Activated T-cell treated with anti-CD3 and anti-CD28 coated beads, Interleukin-2, amount 50 U/mL, for 48 hours (primary cell): ENCODE measurements at places on chromosomes 5 and 9.

GRCh38 chr5:128009403-128009802 is 74.2 kb upstream of the SLC12A2 start:
- DNase-seq: no peak

DNA sequence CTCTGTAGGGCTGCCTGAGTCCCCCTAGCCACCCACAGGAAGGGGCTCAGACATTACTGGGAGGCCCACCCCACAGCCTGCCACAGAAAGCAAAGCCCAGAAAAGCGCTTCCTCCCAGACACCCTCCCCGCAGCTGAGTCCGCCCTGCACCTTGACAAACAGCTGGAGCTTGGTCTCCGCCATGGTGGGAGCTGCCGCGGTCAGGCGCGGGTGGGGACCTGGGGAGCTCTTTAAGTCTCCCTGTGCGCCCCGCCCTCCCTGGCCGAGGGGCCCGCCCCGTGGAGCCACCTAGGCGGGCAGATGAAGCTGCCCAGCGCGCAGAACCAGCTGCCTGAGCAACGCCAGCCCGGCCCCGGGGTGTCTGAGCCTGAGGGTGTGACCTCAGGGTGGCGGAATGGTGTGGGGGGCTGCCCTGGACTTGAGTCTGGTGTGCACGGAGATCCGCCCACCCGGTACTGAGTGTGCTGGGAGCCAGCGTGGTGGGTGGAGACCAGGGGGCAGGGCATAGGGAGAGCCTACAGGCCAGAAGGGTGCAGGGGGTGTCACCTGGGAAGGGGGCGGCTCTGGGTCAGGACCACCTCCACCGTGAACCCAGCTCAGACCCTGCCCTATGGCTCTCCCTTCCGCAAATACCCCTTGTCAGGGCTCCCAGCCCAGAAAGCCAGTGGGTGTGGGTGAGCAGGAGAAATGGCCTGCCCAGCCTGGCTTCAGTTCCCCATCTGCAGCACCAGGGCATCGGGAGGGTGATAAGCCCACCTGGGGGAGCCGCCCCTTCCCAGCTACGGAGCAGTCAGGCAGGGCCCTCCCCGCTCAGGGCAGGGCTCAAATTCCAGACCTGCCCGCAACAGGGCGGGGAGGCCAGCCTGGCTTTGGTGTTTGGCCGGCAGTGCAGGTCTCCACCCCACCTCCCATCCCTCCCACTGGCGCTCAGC is at the start of gene CLIC3:
Gene CLIC3 (minus strand): TSS at position 208 of the 932 bp plus-strand sequence. CDS start 25 bp downstream, at position 183.
- DNase-seq: peak; percentile 56

- DNase-seq: no peak
These were observed 654.5 kb downstream of the CETN3 start for GRCh38 chr5:89755024-89755423.

GRCh38 chr5:82424211-82424610 is 146.1 kb upstream of the RPS23 start:
- DNase-seq: no peak

DNA sequence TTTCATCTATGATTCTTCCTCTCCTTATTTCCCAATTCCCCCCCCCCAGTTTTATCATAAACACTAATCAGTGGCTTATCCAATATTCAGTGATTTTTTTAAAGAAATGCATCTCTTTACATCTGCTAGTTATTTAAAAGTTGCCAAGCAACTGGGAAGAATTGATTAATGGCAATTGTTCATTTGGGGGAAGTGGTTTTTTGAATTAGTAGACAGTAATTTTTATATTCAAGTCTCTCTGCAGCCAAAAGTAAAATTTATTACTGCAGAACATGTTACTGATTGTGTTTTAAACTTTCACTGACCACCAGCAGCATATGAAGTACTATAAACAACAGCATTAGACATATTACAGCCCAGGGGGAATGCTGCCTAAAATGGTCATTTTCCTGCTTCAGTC is 308.8 kb upstream of the NREP start:
- no peak for DNase-seq

DNA sequence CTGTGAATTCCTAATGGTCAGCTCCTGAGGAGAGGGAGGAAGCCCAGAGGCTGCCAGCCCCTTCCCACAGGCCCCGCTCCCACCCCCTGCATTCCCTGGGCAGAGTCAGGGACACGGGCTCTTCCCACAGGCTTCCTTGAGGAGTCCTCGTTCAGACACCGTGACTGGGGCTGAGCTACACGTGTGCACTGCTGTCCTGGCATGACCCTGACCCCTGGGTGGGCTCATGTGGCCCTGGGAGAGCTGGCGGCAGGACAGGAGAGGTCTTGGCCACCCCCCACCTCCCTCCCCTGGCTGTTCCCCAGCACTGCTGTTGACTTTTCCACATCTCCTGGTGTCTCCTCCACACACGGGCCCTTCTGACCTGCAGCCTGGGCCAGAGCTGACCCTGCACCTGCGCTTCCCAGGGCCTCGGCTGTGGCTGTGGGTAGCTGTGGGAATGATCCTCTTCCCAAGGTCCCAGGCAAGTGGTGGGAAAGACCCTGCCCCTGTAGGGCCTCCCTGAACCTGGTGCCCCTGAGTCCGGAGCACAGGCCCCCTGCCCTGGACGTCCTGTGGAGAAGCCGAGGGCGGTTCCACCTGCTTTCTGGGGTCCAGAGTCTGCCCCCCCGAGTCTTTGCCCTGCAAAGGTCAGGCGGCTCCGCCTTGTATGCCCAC is 56.5 kb upstream of the NKD2 start:
- peak; percentile 7 for DNase-seq

DNA sequence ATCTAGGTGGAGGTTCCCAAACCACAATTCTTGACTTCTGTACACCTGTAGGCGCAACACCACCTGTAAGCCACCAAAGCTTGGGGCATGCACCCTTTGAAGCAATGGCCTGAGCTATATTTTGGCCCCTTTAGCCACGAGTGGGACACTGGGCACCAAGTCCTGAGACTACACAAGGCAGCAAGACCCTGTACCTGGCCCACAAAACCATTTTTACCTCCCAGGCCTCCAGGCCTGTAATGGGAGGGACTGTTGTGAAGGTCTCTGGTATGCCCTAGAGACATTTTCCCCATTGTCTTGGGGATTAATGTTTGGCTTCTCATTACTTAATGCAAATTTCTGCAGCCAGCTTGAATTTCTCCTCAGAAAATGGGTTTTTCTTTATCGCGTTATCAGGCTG is 24.6 kb upstream of the FAM151B start:
- no peak for DNase-seq

GRCh38 chr9:120916991-120917880 is 9.4 kb downstream of the TRAF1 start:
- no peak for DNase-seq

DNA sequence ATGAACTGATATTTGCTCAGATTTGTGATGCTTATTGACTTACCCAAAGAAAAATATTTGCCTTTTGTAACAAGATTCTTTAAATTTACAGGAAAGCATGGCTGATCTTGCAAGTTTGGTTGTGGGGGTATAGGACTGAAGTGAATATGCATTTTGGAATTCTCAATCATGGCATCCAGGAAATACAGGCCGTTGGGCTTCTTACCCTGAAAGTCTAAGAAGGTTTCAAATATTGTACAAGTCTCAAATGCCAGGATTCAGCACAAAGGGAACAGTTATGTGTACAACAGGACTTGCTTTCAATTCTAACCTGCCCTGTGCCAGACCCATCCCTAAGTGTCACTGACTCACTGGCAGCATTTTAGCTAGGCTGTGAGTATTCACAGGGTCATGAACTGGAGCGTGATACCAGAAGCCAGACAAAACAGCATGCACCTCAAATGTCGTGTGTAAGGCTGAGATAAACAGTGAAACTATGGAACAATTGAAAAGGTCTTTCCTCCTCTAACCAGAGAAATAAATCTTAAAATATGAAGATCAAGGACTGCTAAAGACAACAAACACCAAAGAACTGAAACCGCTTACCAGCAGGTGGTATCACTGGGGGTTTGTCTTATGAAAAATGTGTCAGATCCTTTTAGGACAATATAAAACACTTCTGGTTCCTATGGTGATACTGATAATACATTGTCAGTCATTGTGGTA is 168.6 kb upstream of the RGMB start:
- DNase-seq: no peak

- no peak for DNase-seq
These were observed 4.9 kb upstream of the FYB1 start for GRCh38 chr5:39224196-39224761.

DNA sequence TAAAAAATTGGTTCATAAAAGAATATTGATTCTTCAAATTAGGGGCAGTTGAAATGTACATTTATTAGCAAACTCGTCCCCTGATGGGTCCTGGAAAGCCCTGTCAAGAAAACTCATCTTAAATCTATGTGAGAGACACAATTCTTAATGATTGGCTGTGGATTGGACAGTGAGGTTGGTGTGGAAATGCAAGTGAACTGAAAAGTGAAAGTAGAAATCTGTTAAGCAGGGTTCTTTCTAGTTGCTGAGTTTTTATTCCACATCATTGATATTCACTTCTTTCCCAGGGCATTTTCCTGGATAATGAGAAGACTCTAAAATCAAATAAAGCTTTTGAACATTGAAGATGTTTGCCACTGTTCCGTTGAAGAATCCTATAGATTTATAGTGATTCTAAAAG is 292.4 kb downstream of the MAST4 start:
- no peak for DNase-seq

DNA sequence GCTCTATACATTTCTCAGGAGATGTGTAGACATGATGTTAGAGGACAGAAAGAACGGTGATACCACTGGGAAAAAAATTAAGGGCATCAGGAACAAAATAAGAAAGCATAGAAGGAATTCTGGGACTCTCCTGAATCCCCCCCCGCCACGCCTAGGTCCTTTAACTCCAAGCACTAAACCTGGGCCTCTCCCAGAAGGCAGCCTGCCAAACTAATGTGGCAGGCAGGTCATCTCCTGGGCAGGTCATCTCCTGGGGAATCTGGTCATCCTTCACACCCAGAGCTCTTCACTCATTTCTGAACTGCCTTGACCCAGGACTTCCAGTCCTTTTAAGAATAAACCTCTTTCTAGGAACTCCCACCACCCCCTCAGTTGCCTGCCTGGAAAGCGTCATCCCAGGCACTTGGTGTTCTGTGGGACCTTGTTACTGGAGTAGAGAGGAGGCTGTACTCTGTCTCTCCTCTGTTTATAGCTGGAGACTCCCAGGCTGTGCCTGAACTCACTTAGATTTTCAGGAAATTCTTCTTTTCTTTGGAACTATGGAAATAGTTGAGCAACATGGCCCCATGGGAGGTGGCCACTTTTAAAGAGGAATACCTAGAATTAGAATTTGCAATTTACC is 24.1 kb downstream of the PSAT1 start:
- DNase-seq: no peak

DNA sequence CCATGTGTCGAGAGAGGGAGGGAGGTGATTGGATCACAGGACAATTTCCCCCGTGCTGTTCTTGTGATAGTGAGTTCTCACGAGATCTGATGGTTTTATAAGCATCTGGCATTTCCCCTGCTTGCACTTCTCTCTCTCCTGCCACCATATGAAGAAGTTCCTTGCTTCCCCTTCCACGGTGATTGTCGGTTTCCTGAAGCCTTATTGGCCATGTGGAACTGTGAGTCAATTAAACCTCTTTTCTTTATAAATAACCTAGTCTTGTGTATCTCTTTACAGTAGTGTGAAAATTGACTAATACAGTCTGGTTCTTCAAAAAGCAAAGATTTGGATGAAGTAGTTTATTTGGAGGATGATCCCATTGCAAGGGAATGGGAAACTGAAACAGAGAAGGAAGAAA is 11.3 kb upstream of the MIER3 start:
- DNase-seq: no peak

- no peak for DNase-seq
These were observed 99.2 kb downstream of the LPAR1 start for GRCh38 chr9:110939047-110939446.

- peak; percentile 64 for DNase-seq
These were observed 586 bp downstream of the HMGXB3 start for GRCh38 chr5:150000990-150001659.

- DNase-seq: no peak
These were observed 14.8 kb downstream of the ODF2 start for GRCh38 chr9:128470560-128470959.

- no peak for DNase-seq
These were observed 65.0 kb downstream of the NSUN2 start for GRCh38 chr5:6567835-6568234.

DNA sequence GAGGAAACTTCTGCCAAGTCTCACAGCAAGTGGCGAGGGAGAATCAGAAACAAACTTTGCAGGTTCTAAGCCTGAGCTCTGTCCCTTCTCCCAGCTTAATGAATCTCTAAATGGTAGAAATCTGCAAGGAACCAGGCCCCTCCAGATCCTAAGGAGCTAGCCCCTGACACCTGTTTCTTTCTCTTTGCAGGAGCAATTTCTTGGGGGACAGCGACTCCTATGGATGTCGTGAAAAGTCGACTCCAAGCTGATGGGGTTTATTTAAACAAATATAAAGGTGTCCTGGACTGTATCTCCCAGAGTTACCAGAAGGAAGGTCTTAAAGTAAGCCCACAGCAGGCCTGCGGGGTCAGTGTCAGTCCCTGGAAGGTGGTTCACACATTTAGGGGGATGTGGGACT is 21.8 kb downstream of the IL9 start:
- no peak for DNase-seq

DNA sequence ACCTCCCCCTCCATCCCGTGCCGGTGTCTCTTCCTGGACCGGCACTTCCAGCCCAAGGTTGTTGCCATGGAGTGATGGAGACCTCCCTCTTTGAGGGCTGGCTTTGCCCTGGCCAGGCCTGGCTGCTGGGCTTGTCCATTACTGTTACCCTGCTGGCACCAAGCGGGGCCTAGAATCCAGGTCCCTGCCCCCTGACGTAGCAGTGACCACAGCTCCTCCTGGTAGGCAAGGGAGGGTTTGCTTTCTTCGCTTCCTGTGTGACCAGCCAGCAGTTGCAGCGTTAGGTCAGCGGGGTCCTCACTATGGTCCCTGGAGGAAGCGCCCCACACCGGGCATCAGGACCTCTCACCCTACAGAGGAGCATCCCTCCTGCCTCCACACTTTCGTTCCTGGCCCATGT is 146.7 kb upstream of the COL5A1 start:
- DNase-seq: no peak

GRCh38 chr9:68545033-68545705 is 4.5 kb upstream of the TMEM252 start:
- DNase-seq: no peak

- no peak for DNase-seq
These were observed 2.6 kb downstream of the IGFBPL1 start for GRCh38 chr9:38421498-38422211.

DNA sequence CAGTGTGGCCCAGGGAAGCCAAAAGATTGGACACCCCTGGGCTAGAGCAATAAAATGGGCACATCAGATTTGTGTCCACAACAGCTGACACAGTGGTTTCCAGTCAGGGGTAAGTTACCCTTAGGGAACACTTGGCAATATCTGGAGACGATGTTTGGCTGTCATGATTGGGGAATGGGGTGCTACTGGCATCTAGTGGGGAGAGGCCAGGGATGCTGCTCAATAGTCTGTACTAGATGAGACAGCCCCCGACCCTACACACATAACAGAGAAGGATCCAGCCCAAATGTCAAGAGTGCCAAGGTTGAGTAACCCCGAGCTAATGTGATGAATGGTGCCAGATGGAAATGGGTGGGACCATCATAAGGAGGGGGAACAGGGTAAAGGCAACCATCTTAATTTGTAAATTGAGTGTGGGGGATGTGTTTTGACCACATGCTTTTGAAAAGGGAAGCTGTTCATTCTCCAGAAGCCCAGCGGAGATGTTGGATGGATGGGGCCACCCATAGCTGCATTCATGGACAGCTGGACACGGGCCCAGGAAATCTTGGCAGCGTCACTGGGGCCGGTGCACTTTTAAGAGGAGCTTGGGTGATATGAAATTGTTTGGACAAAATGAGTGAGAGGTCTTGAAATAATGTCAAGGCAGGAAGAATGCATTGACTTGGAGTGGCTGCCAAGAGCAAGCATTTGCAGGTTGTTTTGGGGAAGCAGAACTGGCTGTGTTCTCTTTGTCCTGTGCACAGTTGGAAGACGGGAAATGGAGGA is 33.4 kb downstream of the SYK start:
- DNase-seq: no peak

GRCh38 chr9:116084497-116084896 is 69.1 kb upstream of the PAPPA start:
- no peak for DNase-seq
